ENCODE measurements at places on chromosomes 1 and 21.
A peak's percentile ranks its signal among the peaks of the same experiment; 100 is the strongest.

- no peak for DNase-seq
Observed at GRCh38 chr1:190679454-190679853, 201.8 kb upstream of the BRINP3 start.

DNA sequence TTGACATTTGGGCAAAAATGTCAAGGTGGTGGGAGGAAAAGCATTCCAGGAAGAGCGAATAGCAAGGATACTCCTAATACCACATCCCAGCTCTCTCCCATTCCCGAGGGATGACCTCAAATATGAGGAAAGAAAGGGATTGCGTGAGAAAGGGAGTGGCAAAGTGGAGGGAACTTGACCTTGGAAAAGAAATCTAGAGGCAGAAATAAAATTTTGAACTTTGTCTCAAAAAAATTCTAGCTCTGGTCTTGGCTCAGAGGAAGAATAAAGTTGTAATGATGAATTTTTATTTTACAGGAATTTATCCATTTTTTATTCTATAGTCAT is 127.8 kb downstream of the TBX19 start:
- no peak for DNase-seq

DNA sequence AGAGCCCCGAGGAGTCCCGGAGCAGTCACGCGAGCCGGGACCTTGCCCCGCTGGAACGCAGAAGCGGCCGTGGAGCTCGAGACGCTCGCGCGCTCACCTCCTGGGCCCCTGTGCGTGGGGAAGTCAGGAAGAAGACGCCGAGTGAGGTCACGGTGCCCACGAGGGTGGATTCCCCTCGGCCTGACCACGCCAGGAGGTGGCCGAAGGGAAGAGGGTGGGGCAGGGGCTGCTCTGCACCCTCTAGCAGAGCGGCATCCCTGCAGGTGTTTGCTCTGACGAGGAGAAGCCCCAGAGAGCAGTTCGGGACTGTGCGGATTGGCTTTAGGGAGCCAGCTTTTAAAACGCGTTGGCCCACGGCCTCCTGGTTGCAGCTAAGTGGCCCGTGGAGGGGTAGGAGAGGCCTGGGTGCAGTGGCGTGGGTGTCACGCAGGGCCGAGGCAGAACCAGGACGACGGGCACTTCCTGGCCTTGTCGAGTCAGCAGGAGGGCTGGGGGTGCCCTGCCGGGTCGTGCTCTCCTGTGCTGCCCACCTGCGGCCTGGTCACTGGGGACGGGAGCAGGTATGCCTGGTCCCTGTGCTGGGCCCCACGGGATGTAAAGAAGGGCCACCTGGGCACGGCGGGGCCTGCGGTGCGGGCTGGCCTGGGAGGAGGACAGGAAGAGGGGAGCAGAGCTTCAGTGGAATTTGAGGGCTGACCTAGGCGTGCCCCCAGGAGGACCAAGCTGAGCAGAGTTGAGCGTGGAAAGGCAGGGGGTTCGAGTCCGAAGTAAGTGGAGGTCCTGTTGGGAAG is 1.0 kb downstream of the PDXK start:
- DNase-seq = peak; percentile 43

- no peak for DNase-seq
Observed at GRCh38 chr1:40599926-40600325, 65.6 kb downstream of the RIMS3 start.

- DNase-seq = no peak
Observed at GRCh38 chr1:91900562-91900961, 14.6 kb upstream of the TGFBR3 start.

- DNase-seq = no peak
Observed at GRCh38 chr1:1357871-1358432, 403 bp downstream of the MXRA8 start.
